Activated CD8-positive, alpha-beta T cell treated with anti-CD3 and anti-CD28 coated beads for 36 hours (primary cell): ENCODE measurements at places on chromosomes 16 and 17. TPM values are rescaled to one million over a fixed set of nuclear protein-coding genes. Genes with fewer than 3 reads are reported as not detected.

Gene TP53TG3F
- not detected for total RNA-seq

Gene ARL17A
- total RNA-seq, result 26.1 TPM

Gene CAMKK1
- total RNA-seq, result 6.9 TPM

Gene PTX4
- total RNA-seq, result not detected

Gene PRSS22
- not detected for total RNA-seq

Gene SNX11
- total RNA-seq, result 27.2 TPM

Gene RAB11FIP4
- 38.2 TPM for total RNA-seq

Gene SOST
- total RNA-seq, result not detected

Gene KIF2B
- not detected for total RNA-seq

Gene KCNAB3
- 7.2 TPM for total RNA-seq

Gene ZPBP2
- total RNA-seq, result not detected

Gene KRT33A
- total RNA-seq, result not detected

Gene YBX2
- total RNA-seq, result 0.83 TPM

Gene CKLF
- 99.0 TPM for total RNA-seq

Gene GRIN2C
- total RNA-seq, result not detected

Gene TBC1D16
- 12.0 TPM for total RNA-seq

Gene KRTAP2-1
- total RNA-seq, result not detected

Gene GGT6
- total RNA-seq, result not detected

Gene SPIRE2
- 0.27 TPM for total RNA-seq

Gene KCNJ2
- not detected for total RNA-seq
